EH (cell line): ENCODE measurements at places on chromosomes 11 and 22.
A peak's percentile ranks its signal among the peaks of the same experiment; 100 is the strongest.

DNA sequence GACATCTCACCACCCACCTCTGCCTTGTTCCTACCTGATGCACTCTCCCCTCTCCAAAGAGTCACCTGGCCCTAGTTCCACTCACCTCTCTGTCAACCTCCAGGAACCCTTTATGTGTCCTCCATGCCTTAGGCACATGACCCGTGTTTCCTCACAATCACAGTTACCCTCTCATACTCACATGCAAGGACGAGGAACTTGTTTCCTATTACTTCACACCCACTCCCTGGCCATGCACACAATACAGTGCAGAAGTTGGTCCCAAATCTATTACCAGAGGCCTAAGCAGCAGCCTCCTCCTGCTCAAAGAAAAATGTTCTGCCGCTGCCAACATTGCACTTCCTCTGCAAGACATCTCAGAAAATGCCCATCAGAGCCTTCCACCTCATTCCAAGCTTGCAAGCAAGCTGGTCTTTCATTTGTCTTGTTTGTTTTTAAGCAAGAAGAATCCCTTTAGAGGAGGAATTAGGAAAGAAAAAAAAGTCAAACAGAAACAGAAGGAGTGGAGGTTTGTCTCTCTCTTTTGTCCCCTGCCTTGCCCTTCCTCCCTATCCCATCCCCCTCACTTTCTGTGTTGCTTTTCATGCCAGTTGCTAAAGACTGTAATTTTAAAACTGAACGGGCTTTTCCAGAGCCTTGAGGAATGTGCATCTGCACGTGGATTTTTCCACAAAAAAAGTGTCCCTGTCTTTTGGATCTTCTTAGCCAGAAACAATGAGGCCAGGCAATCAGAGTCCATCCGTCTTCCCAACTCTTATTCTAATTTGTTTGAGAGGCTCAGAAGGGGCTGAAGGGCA lies 63.4 kb downstream of the KCNJ1 start:
- DNase-seq = peak; percentile 28

GRCh38 chr22:39851606-39852315 lies 41.8 kb downstream of the ENTHD1 start:
- DNase-seq = no peak

- peak; percentile 97 for DNase-seq
These were observed 5.4 kb upstream of the FTH1 start for GRCh38 chr11:61972672-61973475.

DNA sequence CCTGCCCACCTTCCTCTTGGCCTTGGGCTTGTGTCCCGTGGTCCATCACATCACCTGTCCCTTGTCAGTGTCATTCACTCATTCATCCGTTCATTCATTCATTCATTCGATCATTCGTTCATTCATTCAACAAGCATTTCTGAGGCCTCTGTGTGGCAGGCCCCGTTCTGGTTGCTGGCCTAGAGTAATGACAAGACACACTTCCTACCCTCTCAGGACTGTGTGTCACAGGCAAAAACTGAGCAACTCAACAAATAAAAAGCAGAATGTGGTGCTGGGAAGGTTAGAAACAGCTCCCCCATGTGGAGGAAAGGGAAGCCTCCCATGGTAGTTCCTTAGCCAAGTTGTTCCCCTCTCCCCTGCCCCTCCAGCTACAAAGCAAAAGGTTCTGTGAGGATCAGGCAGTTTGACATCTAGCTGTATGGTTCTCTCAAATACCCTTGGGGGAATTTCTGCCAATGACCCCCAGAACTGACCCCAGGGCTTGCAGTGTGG lies 1.6 kb upstream of the OMP start:
- DNase-seq = peak; percentile 43

- DNase-seq = peak; percentile 71
These were observed 19.2 kb upstream of the MMP13 start for GRCh38 chr11:102974552-102975280.

GRCh38 chr11:64333556-64333955 lies 6.4 kb upstream of the CCDC88B start:
- no peak for DNase-seq

DNA sequence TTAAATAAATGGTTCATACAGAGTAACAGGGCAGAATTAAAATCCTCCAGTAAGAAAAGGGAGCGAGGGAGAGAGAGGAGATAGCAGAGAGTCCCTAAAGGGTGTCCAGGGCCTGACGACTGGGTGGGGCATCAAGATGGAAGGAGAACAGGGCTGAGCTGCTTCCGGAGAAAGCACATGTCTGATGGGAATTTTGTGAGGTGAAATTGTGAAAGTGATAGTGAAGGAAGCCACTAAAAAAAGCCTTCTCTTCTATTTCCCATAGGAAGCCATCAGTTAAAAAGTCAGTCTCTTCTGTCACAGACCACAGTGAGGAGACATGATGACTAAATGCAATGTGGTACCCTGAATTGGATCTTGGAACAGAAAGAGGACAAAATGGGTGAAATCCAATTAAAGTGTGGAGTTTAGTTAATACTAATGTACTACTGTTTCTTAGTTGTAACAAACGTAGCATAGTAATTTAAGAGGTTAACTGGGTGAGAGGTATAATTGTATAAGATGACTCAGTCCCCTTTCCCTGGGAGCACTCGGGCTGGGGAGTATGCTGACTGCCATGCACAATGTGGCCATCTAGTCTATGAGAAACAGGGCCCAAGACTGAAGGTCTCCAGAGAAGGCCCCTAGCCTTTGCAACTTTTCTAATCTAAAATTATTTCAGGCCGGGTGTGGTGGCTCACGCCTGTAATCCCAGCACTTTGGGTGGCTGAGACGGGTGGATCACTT lies 29.5 kb upstream of the FCHSD2 start:
- DNase-seq = peak; percentile 55

- no peak for DNase-seq
These were observed 39.2 kb upstream of the LMO2 start for GRCh38 chr11:33931067-33931466.

- DNase-seq = peak; percentile 69
These were observed 74.5 kb upstream of the ARFGAP3 start for GRCh38 chr22:42931421-42932196.

GRCh38 chr22:42813501-42813900 lies 43.6 kb downstream of the ARFGAP3 start:
- no peak for DNase-seq

DNA sequence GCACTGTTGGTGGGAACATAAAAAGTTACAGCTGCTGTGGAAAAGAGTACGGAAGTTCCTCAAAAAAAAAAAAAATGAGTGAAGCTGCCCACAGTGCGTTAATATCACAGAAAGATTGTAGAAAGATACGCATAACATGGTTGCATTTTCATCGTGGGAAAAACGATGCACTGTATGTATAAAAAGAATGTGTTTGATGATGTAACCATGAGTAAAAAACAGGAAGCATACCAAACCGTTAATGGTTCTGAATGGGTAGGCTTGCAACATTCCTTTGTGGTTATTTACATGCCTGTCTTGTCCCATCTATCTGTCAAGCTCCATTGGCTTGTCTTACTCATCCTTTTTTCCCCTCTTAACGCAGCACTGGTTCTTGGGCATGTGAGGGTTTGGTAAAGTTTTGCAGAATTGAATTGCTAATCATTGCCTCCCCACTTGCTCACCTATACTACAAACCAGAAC lies 33.8 kb upstream of the DKK3 start:
- DNase-seq = peak; percentile 99

- DNase-seq = no peak
These were observed 1003.2 kb downstream of the NTM start for GRCh38 chr11:132373405-132374143.

DNA sequence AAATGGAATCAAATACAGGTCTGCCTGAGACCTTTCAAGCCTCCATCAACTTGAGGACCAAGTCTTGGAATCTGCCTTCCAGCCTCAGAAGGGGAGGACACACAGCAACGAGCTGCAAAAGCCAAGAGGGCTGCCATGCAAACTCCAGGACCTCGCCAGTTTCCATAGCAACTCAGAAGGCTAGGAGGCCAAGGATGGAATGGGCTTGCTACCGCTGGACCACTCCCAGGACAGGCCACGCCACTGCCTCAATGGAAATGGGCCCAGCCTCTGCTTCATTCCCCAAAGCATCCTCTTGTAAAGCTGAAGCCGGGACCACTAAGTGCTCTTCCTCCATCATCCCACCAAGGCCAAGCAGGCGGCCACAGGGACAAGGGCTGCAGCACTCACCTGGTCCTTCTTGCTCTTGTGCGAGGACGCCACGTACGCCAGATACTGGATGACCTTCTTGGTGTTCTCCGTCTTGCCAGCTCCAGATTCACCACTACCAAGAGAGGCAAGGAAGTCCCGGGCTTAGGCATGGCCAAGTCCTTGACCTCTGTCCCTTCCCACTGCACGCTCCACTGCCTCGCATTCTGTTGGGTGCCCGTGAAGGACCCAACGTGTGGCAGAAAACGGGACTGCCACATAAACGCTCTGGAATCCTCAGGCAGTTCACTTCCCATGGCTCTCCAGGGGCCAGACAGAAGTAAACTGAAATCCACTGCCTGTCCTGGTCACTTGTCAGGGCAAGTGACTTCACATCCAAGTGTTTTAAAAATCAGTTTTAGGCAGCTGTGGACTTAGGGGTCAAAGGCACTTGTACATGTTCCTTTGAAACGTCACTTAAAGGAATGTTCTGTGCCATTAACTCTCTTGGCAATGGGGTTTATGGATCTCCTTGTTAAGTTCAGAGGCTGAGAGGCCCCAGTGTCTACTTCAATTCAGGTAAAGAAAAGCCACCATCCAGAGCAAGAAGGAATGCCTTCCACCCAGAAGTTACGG lies 61.3 kb downstream of the MYH9 start:
- no peak for DNase-seq

- DNase-seq = no peak
These were observed 30.8 kb upstream of the PICK1 start for GRCh38 chr22:38026130-38027111.
